CD4-positive, alpha-beta T cell (primary cell): ENCODE measurements at places on chromosomes 1 and 21. TPM values are rescaled to one million over a fixed set of nuclear protein-coding genes. Genes with fewer than 3 reads are reported as not detected.

SRRM1 gene
- 360 TPM for total RNA-seq

DNA sequence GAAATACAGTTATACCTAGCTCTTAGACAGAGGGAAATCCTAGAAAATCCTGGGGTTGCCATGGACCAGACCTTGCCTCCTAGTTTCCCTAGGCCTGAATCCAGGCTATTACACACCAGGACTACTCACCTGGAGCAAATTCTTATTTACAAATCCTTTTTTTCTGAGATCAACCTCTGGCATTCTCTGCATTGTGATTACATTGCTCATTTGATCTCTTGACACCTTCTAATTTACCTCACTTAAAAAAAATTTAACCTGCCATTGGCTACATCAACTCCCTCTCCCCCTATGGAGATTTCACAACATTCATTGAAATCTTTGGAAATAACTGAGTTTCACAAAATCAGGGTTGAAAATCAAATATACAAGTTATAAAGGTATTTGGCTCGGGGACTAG, 2.9 kb upstream of the C1orf105 start:
- no peak for DNase-seq

GRCh38 chr1:107750364-107750959, 214.5 kb downstream of the VAV3 start:
- DNase-seq: no peak

GRCh38 chr1:22413799-22414198, 37.9 kb upstream of the ZBTB40 start:
- DNase-seq: no peak

CD53 gene
- 176 TPM for total RNA-seq

DNA sequence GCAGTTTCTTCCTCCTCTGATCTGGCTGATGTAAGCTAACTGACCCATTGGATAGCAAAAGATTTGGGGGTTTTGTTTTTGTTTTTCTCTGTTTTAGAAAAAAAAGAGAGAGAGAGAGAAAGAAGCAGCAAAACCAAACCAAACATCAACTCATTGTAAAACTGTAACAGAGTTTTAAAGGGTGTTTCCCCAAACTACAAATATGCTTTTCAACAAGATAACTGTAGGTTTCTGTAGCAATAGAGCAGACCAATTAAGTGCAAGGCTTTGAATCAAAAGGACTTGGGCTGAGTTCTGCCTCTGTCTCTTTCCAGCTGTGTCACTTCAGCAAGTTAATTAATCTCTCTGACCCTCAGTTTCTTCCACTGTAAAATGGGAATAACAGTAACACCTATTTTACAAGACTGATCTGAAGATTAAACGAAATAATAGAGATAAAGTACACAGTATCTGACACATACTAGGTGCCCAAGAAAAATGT, 44.5 kb downstream of the RRAGC start:
- DNase-seq: no peak

SYTL1 gene
- total RNA-seq: 140 TPM

SPRR4 gene
- not detected for total RNA-seq
